ENCODE measurements at places on chromosomes 12 and 14.

DNA sequence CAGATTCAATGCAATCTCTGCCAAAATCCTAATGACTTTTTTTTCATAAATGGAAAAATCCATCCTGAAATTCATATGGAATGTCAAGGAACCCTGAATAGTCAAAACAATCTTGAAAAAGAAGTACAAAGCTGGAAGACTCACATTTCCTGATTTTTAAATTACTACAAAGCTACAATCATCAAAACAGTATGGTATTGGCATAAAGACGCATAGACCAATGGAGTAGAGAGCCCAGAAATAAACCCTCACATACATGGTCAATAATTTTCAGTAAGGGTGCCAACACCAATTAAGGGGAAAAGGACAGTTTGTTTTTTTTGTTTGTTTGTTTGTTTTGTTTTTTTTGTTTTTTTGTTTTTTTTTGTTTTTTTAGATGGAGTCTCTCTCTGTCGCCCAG is 4.6 kb upstream of the RD3L start:
- no peak for DNase-seq

DNA sequence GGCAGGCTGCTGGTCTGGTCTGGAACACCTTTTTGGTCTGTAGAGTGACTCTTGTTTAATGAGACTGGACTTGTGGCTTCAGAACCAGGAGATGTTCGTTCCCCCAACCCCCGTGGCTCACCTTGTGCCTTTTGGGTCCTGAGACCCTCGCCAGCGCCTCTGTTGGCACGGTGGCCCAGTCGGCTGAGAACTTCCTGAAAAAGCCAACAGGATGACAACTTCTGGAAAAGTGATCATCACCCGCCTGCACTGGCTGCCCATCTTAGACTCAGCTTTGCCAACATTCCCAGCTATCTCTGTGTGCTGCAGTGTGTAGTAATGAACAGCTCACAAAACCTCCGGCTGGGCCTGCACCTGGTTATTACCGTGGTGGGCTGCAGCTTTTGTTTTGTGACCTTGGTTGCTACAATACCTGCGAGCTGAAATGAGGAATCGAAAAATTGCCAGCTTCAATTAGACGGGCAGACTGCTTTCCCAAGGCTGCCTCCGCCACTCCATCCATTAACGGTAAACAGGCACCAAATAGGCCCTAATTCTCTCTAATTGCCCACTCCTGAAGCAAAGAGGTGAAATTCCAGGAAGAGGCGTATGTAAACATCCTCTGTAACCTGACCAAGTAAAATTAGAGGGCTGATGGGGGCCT is 16.0 kb downstream of the MEG3 start:
- peak; percentile 60 for DNase-seq

DNA sequence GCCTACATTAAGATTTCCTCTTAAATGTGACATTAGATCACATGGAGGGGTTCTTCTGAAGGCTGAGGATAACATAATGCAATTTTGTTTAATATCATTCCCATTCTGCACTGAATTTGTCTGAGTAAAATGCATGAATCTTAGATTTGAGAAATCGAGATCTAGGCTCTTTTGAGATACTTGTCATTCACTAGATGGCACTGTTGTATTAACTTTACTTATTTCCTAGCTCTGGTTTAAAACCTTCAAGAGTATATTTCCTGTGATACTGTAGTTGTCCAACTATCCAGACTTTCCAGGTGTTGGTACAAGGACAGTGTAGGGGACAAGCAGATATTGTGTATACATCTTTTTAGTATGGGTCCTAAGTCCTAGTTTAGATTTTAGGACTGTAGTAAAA is 91.7 kb upstream of the SEL1L start:
- peak; percentile 87 for DNase-seq

DNA sequence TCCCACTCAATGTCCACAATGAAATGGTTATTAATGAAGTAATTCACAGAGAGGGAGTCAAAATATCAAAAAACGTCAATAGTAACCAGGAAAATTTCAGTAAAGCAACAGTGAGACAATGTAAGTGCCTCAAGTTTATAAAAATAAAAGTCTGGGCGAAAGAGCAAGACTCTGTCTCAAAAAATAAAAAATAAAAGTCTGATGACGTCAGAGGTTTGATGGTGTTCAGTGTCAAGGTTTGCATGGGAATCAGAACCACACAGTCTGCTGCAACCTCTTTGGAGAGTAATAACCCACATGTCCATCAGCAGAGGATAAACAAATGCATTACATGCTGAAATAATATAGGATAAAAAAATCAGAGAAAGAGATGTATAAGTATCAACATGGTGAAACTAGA is 152.4 kb downstream of the ASCL1 start:
- no peak for DNase-seq

GRCh38 chr12:118984161-118984943 is 3.0 kb downstream of the SRRM4 start:
- peak; percentile 25 for DNase-seq

DNA sequence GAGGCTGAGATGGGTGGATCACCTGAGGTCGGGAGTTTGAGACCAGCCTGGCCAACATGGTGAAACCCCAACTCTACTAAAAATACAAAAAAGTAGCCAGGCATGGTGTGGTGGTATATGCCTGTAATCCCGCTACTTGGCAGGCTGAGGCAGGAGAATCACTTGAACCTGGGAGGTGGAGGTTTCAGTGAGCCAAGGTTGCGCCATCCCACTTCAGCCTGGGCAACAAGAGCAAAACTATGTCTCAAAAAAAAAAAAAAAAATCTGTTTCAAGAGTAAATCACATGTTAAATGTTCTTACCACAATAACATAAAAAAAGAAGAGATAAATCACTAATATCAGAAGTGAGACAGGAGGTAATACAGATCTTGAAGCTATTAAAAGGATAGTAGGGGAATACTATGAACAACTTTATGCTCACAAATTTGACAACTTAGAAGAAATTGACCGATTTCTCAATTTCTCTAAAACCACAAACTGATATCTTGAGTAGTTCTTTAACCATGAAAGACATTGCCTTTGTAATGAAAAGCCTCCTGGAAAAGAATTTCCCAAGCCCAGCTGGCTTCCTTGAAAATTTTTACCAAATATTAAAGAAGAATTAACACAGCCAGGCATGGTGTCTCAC is 37.7 kb downstream of the TAOK3 start:
- no peak for DNase-seq

GRCh38 chr14:102182936-102183619 is 43.4 kb downstream of the WDR20 start:
- no peak for DNase-seq

GRCh38 chr14:102197317-102197853 is 57.7 kb downstream of the WDR20 start:
- DNase-seq: no peak

GRCh38 chr12:10082117-10082874 is 16.5 kb downstream of the CLEC1A start:
- DNase-seq: no peak

DNA sequence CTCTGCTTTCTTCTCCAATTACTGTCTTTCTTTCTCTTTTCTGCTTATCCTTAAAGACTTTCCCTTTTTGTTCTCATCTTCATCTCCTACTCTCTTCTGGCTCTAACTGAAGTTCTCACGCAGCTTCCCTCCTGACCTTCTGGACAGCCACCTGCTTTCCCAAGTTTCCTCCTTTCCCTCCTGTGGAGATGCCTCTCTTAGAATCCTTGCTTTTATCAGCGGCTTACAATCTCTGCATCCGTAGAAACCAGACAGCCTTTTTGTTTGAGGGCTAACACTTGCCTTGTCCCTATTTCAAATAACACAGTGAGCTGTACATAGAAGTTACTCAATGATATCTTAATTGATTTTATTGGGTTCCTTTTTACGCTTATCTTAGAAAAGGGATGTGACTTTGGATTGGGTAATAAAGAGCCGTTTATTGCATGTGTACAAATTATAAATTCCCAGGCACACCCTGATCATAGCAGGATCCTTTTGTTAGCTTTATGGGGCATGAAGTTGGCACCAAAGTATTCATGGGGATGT is 2.1 kb upstream of the LGALS3 start:
- no peak for DNase-seq

GRCh38 chr14:26194816-26195215 is 403.0 kb downstream of the NOVA1 start:
- DNase-seq: no peak

- DNase-seq: no peak
Observed at GRCh38 chr14:102883089-102883541, 39.3 kb upstream of the AMN start.

DNA sequence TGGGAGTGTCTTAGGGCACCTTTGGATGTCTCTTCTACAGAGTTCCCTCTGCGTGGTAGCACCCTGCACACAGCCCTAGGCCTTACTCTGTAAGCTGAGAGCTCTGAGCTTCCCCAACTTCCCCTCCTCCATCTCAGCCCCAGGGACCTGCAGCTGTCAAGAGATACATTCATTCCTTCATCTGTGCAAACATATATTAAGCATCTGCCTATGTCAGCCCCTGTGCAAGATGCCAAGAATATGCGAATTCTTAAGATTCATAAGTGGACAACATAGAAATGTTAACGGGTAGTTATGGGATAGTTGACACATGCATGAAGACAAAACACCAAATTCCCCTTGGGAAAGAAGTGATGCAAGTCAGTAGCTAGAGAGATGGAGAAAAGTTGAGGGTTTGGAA is 190.8 kb downstream of the SLC41A2 start:
- no peak for DNase-seq

GRCh38 chr14:91415794-91416743 is 1.6 kb downstream of the CCDC88C start:
- peak; percentile 91 for DNase-seq

DNA sequence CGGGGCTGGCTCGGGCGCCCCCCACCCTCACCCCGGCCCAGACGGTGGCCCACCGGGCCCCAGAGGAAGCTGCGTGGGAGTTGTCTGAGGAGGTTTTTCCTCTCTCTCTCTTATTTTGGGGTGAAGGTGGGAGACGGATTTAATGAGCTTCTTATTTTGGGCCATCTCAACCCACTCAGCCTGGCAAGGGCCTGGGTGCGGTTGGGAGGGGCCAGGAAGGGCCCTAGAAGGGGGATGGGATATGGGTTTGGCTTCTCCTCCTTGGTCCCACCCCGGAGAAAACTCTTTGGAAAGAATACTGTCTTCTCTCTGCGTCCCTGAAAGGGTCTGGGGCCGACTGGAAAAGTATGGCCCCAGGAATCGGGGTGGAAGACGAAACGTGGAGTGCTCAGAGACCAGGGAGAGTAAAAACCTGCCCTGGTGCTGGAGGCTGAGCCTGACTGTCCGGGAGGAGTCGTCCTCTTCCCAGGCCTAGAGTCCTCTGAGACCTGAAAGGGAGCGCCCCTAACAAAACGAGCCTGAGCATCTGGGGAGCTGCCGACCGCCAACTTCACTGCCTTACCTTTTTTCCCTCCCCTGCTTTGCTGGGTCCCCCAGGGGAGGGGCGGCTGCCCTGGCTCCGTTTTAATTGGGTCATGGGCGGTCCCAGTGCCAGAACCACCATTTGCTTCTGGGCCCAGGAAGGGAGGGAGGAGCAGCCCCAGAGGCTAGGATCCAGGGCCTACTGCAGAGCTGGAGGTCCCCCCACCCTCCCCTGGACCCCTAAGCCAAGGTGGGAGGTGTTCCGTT is 1.6 kb downstream of the MMP14 start:
- DNase-seq: no peak

DNA sequence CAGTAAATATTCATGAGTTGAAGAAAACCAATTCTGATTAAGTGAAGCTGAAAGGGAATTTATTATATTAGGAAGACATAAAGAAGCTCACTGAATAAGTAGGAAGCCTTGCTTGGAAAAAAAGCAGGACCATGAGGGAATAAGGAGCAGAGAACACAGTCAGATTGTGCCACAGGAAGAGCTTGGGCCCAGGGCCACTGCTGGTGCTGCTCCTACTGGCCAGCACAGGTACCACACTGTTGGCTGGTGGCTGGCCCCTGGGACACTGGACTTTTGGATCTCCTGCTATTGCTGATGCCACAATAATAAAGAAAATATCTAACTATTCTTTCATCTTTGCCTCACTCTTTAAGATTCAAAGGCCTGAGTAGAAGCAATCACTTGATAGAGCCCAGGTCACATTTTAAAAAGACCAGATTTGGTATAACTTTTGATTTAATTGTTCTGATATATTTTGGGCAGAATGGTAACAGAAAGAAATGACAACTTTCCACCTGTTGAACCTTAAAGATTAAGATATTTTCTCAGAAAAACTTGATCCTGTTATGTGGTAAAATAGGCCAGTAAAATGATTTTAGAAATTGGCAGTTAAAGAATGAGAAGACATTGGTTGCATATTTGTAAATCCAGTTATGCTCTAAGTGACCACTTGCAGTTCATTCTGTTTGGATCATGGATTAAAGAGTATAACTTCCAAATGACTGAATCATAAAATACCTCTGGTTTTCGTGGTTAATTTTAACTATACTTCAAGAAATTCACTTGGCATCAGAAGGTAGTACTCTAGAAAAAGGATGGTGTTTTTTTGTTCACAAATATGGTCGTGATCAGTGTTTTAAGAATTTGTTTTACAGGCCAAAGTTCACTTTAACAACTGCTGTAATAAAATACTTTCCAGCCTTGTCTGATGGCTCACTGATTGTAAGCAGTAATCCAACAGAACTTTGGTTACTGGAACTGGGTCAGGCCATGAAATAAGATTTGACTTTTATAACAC is 68.3 kb downstream of the DERA start:
- no peak for DNase-seq

GRCh38 chr14:65160091-65160490 is 57.8 kb upstream of the MAX start:
- DNase-seq: no peak

DNA sequence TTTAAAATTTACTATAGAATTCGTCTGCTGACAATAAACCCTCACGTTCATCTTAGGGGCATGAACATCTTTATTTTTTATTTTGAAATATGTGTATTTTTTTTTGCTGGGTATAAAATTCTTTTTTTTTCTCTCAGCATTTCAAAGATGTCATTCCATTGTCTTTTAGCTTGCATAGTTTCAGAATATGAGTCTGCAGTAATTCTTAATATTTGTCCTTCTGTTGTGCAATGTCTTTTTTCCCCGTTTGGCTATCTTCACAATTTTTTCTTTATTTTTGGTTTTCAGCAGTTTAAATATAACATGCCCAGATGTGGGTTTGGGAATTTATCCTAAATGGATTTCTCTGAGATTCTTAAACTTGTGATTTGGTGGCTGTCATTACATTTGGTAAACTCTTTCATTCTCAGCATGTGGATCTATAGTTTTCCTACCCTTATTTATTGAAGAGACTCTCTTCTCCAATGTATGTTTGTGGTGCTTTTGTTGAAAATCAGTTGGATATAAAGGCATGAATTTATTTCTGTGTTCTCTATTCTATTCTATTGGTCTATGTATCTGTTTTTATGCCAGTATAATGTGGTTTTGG is 37.8 kb upstream of the PLBD1 start:
- peak; percentile 26 for DNase-seq

- no peak for DNase-seq
Observed at GRCh38 chr12:48034835-48035805, 30.8 kb upstream of the COL2A1 start.
